ENCODE measurements at places on chromosomes 16 and 17.

GRCh38 chr17:5509482-5509881 is 23.1 kb downstream of the MIS12 start:
- DNase-seq: no peak

DNA sequence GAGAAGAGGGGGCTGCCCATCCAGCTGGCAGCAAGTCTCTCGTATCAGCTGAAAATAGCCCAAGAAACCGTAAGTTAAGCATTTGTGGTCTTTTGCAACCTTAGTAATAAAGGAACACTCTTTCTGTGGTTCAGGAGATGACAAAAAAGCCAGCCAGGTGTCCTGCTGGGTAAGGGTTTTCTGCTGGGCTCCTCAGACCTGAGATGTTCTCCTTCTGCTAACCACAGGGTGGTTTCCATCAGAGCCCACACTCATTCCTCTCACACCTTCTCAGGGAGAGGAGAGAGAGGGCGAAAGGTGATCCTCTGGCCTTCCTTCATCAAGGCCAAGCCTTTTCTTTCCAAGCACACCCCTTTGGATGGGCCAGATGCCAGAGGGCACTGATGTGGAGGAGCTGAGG is 70.7 kb downstream of the TEX14 start:
- DNase-seq: no peak

DNA sequence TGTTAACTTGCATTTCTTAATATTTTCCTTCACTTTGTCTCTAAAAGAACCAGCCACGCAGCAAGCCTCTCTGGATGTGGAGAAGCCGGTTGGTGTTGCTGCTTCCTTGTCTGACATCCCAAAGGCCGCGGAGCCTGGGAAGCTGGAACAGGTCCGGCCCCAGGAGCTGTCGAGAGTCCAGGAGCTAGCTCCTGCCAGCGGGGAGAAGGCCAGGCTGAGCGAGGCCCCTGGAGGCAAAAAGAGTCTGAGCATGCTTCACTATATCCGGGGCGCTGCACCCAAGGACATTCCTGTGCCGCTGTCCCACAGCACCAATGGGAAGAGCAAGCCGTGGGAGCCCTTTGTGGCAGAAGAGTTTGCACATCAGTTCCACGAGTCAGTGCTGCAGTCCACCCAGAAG is 22.8 kb downstream of the GINS2 start:
- no peak for DNase-seq

DNA sequence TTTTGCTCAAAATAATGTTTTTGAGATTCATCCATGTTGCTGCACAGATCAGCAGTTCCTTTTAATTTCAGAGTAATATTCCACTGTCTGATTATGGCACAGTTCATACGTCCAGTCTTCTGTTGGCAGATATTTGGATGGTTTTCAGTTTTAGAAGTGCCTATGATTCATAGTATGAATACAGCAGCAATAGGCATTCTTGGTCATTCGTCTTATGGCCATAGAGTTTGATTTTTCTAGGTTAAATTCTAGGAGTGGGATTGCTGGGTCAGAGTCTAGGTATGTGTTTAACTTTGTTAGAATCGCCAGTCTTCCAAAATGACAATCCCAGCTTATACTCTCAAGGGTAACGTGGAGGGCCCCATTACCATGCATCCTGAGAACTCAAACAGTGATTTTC is 11.5 kb upstream of the IL34 start:
- DNase-seq: no peak

- no peak for DNase-seq
Observed at GRCh38 chr17:72124438-72124775, 3.6 kb downstream of the SOX9 start.

DNA sequence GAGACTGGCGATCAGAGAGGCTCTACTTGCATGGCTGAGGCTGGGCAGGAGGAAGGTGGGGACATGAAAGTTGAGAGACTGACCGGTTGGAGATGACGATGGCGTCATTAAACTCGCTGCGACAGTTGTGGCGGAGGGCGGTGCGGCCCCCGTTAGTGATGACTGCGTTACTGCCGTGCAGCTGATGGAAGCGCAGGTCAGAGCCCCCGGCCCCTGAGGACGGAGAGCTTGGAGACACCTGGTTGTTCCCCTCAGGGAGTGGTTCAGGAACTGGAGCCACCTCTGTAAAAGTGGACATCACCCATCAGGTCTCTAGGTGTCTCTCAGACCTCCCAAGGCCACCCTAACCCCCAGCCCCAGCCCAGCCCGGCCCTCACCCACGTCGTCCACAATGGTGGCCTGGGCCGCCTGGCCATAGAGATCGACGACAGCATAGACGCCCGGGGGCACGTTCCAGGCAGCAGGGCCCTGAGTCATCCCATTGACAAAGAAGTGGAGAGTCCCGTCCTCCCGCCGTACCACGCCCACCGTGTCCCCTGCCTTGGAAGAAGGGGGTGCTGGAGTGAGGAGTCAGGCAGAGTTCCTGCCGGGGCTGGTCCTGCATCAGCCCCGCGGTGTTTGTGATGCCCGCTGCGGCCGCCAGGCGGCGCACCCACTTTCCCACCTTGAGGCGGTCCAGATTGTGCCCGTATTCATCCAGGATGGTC is 5.3 kb downstream of the NEURL4 start:
- DNase-seq: peak; percentile 82
